ENCODE measurements at places on chromosomes 7 and 10.

- DNase-seq: no peak
Measured at GRCh38 chr7:80414331-80414730, 97.5 kb downstream of the GNAT3 start.

DNA sequence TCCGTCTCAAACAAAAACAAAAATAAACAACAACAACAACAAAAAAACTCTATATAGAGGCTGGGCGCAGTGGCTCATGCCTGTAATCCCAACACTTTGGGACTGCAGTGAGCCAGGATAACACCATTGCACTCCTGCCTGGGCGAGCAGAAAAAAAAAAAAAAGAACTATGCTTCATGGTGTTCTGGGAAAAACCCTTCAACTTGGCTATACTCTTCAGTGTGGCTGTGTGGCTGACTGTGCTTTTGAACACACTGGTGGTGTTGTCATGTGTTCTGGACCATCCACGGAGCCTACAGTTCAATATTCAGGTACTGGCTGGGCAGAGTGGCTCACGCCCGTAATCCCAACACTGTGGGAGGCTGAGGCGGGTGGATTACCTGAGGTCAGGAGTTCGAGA is 26.5 kb downstream of the SNX8 start:
- no peak for DNase-seq

DNA sequence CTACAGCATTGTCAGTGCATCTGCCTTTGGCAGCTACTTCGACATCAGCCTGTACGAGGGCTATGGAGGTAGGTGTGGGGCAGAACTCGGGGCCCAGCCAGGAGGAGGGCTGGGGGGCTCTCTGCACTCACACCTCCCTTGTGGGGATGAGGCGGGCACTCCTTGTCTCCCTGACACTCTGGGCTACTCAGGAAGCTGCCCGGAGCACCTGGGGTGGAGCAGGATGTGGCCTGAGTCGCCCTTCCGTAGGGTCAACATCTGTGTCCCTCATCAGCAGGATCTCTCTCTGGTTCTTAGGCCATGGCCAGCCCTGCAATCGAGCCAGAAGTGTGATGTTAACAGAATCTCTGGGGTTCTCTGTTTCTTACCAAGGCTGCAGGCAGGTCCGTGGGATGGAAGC is 40.2 kb downstream of the C10orf105 start:
- no peak for DNase-seq

GRCh38 chr7:101112233-101112632 is 14.7 kb upstream of the SERPINE1 start:
- DNase-seq: no peak

DNA sequence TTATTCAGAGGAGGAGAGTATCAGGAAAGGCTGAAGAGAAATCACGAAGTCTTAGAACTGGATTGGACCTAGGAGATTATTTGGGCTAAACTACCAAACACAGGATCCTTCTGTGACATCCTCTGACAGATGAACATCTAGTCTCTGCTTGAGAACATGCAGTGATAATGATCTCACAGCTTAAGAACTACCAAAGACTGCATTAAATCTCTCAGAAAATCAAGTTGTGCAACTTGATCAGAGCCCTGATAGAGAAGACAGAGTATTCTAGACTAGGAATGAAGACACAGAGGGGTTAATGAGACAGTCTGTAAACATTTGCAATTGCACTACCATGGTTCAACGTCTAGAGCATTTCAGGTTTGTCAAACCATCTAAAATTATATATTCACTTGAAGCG is 37.1 kb upstream of the AGBL3 start:
- DNase-seq: no peak

GRCh38 chr10:131290781-131291180 is 20.7 kb downstream of the TCERG1L start:
- DNase-seq: no peak

DNA sequence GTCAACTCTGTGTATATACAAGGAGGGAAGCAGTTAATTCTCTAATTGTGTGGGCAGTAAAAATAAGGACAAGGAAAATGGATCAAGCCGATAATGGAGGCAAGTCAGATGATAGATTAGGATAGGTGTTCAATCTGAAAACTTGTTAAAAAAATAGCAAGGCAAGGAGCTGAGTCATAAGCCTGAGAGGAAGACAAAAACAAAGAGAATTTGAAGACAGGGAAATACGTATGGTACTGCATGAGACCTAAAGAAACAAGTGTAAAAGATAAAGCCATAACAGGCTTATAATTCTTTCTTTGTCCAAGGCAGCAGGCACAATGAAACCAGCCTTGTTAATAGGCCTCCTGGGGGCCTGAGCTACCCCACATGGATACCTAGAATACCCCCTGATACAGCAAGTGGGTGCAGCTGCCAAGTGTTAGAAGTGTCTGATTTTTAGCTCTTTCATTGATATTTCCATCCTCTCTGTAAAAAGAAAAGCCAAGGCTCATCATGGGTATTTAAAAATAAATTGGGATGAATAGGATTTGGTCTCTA is 1570.6 kb upstream of the LRRTM3 start:
- DNase-seq: no peak

GRCh38 chr7:7548407-7548806 is 12.7 kb upstream of the COL28A1 start:
- no peak for DNase-seq

GRCh38 chr10:1403508-1404322 is 333.6 kb downstream of the ADARB2 start:
- no peak for DNase-seq

- DNase-seq: no peak
Measured at GRCh38 chr7:64637521-64638445, 28.1 kb upstream of the ZNF107 start.

DNA sequence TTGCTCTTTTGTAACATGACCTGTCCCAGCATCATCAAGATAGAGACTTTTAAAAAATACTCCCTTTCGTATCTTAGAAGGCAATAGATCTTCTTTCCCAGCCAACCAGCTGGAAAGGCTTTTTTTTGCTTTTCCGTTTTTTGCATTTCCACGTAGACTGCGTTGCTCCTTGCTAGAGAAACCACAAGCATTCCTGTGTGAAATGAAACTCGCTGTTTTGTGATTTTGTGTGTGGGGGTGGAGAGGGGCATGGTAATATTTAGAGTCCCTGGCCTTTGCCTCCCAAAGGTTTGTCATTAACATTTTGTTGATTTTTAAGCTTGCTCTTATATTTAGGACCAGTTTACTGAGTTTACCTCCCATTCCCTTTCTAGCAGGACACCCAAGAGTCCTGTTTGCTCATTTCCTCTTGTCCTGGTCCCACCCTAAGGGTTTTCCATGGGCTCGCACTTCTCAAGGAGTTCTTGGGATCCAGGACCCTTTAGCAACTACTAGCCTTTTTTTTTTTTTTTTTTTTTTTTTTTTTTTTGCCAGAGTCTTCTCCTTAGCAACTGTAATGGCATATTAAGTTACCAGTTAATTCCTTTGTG is 243.6 kb downstream of the BICC1 start:
- no peak for DNase-seq

DNA sequence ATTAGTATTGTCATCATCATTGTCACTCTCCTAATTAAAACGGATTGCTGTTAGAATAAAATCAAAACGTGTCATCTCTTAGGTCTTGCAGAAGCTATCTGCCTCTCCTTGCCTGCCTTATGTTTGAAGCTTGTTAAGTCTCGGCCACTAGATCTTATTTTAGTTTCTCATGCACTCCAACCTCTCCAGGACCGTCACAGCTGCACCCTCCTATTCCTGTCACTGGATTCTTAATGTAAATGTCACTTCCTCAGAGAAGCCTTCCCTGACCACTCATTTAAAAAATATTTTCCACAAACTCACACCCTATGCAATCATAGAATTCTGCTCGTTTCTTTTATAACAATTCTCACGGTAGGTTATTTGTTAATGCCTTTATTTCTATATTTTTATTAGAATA is 103.9 kb upstream of the DKK1 start:
- DNase-seq: no peak

- no peak for DNase-seq
Measured at GRCh38 chr10:106819490-106819889, 345.0 kb downstream of the SORCS1 start.

DNA sequence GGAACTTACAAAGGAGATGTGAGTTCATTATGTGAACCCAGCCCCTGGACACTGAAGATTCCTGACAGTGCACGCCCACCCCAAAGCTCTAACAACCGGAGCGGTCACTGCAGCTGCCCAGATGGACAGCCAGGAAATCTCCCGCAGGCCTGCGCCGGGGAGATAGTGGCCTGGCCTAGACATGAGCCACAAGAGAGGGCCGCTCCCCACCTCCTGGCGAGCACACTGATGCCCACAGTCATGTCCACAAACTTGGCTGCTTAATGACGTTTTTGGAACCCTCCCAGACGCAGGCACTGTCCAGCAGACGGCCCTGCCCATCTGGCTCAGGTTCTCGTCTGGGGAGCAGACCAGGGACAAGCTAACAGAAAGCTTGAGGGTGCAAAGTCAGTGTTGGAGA is 34.2 kb downstream of the TCERG1L start:
- no peak for DNase-seq

- DNase-seq: no peak
Measured at GRCh38 chr7:36781011-36781738, 56.9 kb upstream of the AOAH start.

- DNase-seq: no peak
Measured at GRCh38 chr10:3260066-3260834, 87.7 kb upstream of the PITRM1 start.

- no peak for DNase-seq
Measured at GRCh38 chr10:43453266-43453831, 16.4 kb downstream of the ZNF487 start.

- DNase-seq: no peak
Measured at GRCh38 chr7:40700653-40701421, 566.0 kb downstream of the SUGCT start.

DNA sequence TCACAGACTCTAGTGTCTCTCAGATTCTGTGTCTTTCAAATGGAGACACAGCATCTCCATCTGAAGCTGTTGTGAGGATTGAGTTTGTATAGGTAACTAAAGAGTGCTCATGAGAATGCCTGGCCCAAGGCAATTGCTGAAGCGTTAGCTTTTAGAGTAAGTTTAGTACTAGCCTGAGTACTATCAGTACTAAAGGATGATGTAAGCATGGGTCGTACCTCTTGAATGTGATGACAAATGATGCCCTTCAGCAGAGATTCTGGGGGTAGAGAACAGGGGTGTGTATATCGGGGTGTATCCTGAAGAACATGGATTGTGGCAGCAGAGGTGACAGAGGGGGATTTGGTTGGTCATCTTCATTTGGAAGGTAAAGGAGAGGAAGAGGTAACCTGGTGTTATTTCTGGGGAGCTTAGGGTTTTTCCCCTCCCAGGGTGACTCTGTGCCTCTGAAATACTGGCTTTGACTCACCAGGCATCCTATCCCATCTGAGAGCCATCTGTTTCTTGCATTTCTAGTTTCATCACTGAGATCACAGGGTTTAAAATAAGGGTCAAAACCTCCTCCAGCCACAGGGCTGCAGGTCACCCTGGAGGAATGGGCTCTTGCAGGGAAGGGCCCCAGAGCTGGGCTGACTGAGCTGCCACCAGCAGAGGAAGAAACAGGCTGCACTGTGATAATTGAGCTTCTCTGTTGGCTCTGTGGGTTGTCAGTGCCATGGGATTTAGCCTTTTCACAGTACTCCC is 756.0 kb downstream of the KCNMA1 start:
- no peak for DNase-seq

GRCh38 chr10:113320211-113320610 is 232.6 kb upstream of the HABP2 start:
- no peak for DNase-seq

DNA sequence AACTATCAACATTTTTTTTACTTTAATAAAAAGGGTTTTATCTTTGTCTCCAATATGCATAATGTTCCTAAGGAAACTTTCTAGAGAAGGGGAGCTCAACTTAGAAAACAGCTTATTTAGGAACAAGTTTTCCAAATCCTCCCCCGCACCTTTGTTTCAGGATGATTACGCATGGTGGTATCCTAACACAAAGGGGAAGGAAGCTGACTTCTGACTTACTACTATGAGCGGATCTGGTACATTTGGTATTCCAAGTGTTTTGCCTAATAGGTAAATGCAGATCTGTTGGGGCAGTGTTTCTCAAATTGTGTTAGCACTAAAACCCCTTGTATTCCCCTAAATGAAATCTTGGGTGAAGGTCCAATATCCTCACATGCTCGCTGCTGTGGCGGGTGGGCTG is 229.3 kb upstream of the KLF14 start:
- DNase-seq: no peak

GRCh38 chr7:73742338-73742752 is 3.7 kb upstream of the ABHD11 start:
- no peak for DNase-seq

Data from activated T-cell treated with anti-CD3 and anti-CD28 coated beads, Interleukin-2, amount 50 U/mL, for 1 hour (primary cell).